ENCODE measurements at places on chromosomes 3 and 15.

GRCh38 chr3:128355543-128355919, 111.2 kb downstream of the DNAJB8 start:
- DNase-seq = no peak

DNA sequence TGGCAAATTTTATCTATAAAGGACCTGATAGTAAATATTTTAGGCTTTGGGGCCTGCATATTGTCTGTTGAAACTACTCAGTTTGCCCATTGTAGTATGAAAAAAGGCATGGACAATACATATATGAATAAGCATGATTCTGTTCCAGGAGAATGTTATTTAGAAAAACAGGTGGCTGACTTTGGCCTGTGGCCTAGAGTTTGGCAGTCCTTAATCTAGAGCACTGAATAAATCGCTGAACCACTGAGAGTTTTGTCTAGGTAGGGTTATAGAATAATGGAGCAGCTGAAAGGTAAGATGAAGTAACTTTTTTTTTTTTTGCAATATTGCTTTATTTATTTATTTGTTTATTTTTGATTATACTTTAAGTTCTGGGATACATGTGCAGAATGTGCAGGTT, 75.0 kb downstream of the LRRC49 start:
- DNase-seq = no peak

GRCh38 chr3:54985856-54986255, 58.0 kb upstream of the LRTM1 start:
- DNase-seq = no peak

DNA sequence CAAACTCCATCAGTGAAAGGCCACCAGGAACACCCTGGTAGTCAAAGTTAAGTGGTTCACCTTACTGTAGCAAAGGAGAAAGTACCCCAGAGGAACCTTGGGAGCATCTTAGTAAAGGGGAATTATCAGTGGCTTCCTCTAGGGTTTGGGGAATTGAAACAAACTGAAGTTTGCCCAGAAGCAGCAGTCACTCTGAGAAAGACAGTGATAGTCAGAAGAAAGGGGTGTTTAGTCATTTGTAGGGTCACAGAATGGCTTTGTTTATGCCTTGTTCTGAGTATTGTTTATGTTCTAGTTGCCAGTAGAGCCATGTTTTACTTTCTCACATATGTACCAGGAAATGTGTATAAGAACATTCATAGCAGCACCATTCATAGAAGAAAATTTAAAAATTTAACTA, 93.8 kb downstream of the FHIT start:
- no peak for DNase-seq

DNA sequence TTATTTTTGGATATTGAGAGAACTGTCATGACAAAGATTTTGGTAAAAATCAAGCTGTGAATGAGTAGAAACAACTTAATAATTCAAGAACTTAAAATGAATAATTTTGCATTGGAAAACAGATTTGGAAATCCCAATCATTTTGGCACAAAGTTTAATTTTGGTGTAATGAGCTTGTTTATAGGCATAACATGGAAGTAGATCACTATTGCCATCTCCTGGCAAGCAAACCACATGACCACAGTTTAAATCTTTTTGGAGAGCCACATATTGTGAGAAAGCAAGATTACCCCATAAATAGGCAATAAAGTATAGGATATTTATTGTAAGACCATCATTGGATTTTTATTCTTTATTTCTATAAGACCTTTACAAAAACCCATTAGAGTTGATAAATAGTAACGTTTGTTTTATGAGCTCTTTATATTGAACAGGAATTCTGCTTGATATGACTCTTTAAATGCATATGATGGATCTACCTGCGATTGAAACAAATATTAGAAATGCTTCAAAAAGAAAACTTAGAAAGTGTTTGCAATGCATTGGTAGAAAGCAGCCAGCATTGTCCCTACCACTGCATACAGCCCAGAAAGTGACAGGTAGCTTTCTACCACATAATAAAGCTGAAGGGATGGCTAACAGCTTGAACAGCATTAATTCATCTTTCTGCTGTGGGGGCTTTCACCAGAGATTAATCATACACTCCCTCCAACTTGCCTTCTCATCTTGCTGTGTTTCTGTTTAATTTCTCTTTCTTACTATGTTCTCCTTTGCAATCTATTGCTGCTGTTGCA, 766.8 kb downstream of the TBL1XR1 start:
- DNase-seq = peak; percentile 76

- no peak for DNase-seq
These were observed 26.4 kb upstream of the PIGZ start for GRCh38 chr3:196995027-196995426.

- DNase-seq = no peak
These were observed 18.6 kb downstream of the FGD5 start for GRCh38 chr3:14837186-14837877.

- no peak for DNase-seq
These were observed 107.3 kb upstream of the TMC3 start for GRCh38 chr15:81481346-81481745.

- no peak for DNase-seq
These were observed 54.4 kb downstream of the ERC2 start for GRCh38 chr3:56413911-56414310.

GRCh38 chr3:66953934-66954445, 44.1 kb upstream of the KBTBD8 start:
- DNase-seq = no peak

DNA sequence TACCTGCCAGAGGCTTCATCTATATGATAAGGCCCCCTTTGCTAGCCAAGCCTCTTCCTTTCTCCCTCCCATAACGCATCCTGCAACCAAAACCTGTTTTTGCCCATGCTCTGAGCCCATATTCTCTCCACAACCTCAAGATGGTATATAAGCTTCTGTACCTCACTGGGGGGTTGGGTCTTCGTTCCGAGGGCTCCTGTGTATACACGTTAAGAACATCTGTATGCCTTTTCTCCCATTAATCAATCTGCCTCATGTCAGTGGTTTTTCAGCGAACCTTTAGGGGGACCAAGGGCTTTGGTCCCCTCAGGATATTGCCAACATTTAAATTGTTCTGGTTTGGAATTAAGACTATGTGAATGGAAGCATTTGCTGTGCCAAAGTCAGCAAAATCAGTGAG, 168.0 kb downstream of the PEX5L start:
- no peak for DNase-seq

- peak; percentile 100 for DNase-seq
These were observed 45.8 kb upstream of the SEC13 start for GRCh38 chr3:10366651-10367101.

All from IMR-90 (cell line).